ENCODE measurements at places on chromosomes 2 and 18. TPM values are rescaled to one million over a fixed set of nuclear protein-coding genes. Genes with fewer than 3 reads are reported as not detected.

- no peak for DNase-seq
Measured at GRCh38 chr2:25655316-25655715, 18.1 kb downstream of the DTNB start.

GRCh38 chr2:190846746-190847145 lies 33.9 kb upstream of the GLS start:
- DNase-seq: no peak

DNA sequence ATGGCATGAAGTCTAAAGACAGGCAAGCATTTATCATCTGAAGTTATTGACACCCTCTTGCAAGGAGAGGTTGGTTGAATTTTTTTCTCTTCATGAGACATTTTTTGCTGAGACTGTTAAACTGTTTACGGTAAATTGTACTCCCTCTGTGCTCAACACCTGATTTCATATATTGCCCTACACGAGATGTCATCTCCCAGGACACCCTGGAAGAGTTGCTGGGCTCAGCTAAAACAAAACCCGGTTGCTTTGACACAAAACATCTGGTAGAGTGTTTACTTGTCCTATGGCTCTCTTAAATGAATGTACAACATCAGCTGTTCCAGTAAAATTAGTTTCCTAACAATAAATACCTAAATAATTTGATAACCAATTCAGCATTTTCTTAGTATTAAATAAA lies 533.8 kb downstream of the SOCS6 start:
- no peak for DNase-seq

DNA sequence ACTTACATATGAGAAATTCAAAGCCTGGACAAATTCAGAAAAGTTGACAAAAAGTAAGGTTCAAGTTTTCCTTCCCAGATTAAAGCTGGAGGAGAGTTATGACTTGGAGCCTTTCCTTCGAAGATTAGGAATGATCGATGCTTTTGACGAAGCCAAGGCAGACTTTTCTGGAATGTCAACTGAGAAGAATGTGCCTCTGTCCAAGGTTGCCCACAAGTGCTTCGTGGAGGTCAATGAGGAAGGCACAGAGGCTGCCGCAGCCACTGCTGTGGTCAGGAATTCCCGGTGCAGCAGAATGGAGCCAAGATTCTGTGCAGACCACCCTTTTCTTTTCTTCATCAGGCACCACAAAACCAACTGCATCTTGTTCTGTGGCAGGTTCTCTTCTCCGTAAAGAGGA lies 17.0 kb downstream of the SERPINB8 start:
- no peak for DNase-seq

DRC1 gene
- total RNA-seq: not detected

DCC gene
- total RNA-seq: under 0.01 TPM

Measured in ovary (tissue), 10 donors.